CD14-positive monocyte (primary cell): ENCODE measurements at places on chromosomes 2 and 18. TPM values are rescaled to one million over a fixed set of nuclear protein-coding genes. Genes with fewer than 3 reads are reported as not detected.

The SKA1 gene
- 0.17 TPM for polyA plus RNA-seq

DNA sequence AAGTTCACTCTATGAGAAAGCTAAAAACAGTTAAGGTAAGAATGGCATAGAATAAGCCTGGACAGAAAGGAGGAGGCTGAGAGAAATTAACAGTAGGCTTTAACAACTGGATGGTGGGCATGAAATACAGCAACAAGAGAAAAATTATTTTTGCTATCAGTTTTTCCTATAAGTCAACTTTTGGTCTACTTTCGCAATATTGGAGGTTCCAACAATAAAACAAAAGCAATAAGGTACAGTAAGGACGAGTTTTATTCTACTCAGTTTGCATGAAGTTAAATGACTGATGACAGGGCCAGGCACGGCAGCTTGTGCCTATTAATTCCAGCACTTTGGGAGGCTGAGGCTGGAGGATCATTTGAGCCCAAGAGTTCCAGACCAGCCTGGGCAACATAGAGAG lies 17.3 kb downstream of the RAB1A start:
- H3K27me3 ChIP-seq: no peaks in the 10 kb centered on the region
- peaks cover 4% of the 10 kb centered on the region for H3K36me3 ChIP-seq
- peak overlapping the region; percentile 44 for H3K27ac ChIP-seq

DNA sequence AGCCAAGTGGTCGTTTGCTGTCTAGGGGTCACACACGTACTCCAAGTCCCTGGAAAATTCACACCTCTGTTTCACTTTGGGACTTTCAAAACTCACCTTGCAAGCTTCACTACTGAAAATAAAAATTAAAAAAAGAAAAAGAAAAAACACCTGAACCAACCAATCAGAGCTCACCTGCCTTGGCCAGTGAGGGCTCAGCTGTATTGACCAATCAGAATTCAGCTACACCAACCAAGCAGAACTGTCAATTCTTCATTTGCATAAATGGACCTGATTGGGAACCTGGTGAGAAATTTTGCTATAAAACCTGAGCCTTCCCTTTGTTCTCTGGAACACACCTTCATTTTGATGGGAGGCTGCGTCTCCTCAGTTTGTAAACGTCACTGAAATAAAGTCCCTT lies 176.4 kb downstream of the TTC32 start:
- no peaks in the 10 kb centered on the region for H3K36me3 ChIP-seq
- no peaks in the 10 kb centered on the region for H3K27me3 ChIP-seq
- H3K27ac ChIP-seq: no peak overlapping the region
- no peak overlapping the region for H3K4me3 ChIP-seq
- H3K4me1 ChIP-seq: no peaks in the 10 kb centered on the region

The RND3 gene
- polyA plus RNA-seq: not detected

DNA sequence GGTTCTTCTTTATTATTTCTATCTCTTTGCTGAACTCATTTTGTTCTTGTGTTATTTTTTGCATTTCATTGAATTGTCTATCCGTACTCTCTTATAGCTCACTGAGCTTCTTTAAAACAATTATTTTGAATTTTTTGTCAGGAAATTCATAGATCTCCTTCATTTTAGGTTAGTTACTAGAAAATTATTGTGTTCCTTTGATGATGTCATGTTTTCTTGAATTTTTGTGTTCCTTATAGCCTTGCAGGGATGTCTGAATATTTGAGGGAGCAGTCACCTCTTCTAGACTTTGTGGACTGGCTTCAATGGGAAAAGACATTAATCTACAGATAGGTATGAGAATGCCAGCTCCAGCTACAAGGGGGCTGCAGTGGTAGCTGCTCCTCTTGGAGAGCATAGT lies 20.7 kb upstream of the OSBPL6 start:
- H3K4me1 ChIP-seq: no peaks in the 10 kb centered on the region
- no peak overlapping the region for H3K27ac ChIP-seq
- no peaks in the 10 kb centered on the region for H3K27me3 ChIP-seq
- H3K4me3 ChIP-seq: no peak overlapping the region
- no peaks in the 10 kb centered on the region for H3K36me3 ChIP-seq

DNA sequence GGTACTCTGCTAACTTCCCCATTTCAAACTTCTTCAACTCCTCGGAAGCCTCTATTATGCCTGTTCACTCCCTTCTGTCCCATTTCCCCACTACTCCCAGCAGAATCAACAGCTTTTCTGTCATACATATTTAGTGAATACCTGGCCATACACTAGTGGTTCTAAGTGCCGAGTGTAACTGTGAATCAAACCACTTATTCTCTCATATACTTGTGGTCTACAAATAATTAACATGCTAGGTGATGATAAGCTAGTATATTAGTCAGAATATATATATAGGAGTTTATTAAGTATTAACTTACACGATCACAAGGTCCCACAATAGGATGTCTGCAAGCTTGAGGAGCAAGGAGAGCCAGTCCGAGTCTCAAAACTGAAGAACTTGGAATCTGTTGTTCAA lies 150.7 kb downstream of the CCDC102B start:
- H3K27me3 ChIP-seq: no peaks in the 10 kb centered on the region
- H3K4me1 ChIP-seq: no peaks in the 10 kb centered on the region
- DNase-seq: no peak
- no peak overlapping the region for H3K4me3 ChIP-seq

DNA sequence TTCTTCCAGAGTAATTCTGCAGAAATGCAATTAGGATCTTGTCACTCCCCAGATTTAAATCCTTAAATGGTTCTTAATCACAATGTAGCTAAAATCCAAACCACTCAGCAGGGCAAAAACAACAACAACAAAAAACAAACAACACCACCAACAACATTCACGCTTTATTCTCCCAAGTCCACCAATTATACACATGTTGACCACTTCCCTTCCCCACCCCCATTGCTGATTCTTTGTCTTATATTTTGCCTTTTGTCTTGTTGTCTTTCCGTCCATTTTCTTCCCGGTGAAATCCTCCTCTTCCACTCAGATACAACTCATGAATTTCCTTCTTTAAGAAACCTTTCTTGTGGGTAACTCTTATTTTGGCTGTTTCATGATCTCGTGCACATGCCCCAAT lies 902.8 kb downstream of the EPHA4 start:
- no peaks in the 10 kb centered on the region for H3K27me3 ChIP-seq
- no peak for DNase-seq
- H3K36me3 ChIP-seq: no peaks in the 10 kb centered on the region
- H3K4me1 ChIP-seq: no peaks in the 10 kb centered on the region
- H3K4me3 ChIP-seq: no peak overlapping the region

The CLIP4 gene
- polyA plus RNA-seq: 19.6 TPM

DNA sequence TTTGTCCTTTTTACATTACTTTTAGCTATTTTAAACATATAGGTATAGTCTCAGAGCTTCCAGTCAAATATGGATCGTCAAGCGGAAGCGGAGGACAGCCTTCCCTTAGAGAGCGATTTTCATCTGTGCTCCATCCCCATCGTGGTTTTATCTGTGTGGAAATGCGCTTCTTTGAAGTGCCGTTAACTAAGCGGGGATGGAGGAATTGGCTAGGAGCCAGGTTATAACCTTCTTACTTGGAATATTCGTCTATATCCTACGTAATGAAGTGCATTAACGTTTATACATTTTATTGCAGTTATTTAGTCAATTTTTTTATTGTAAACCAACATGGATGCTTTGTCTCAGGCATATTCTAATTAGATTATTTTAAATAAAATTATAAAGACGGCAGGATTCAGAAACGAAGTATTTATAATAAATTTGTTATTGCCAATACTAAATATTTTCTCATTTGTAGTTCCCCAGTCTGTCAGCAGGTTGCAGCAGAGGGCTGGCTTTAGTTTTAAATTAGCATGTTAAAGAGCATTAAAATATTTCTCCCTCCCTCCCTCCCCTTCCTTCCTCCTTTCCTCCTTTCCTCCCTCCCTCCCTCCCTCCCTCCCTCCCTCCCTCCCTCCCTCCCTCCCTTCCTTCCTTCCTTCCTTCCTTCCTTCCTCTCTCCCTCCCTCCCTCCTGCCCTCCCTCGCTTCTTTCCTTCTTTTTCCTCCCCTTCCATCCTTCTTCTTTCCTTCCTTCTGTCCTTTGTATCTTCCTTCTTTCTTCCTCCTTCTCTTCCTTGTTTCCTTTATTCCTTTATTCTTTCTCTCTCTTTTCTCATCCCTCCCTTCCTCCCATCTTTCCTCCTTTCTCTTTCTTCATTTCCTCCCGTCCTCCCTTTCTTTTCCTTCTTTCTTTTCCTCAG lies 80.6 kb upstream of the DOCK10 start:
- no peaks in the 10 kb centered on the region for H3K36me3 ChIP-seq
- H3K4me3 ChIP-seq: no peak overlapping the region
- no peaks in the 10 kb centered on the region for H3K27me3 ChIP-seq
- no peak for DNase-seq
- no peaks in the 10 kb centered on the region for H3K4me1 ChIP-seq
- no peak overlapping the region for H3K27ac ChIP-seq

The RBKS gene
- polyA plus RNA-seq: 3.9 TPM

GRCh38 chr2:120485096-120485495 lies 139.2 kb downstream of the INHBB start:
- no peaks in the 10 kb centered on the region for H3K27me3 ChIP-seq
- H3K27ac ChIP-seq: no peak overlapping the region
- H3K36me3 ChIP-seq: no peaks in the 10 kb centered on the region
- no peaks in the 10 kb centered on the region for H3K4me1 ChIP-seq
- H3K4me3 ChIP-seq: no peak overlapping the region

The ATP6V1C2 gene
- not detected for polyA plus RNA-seq

- DNase-seq: no peak
- H3K27me3 ChIP-seq: no peaks in the 10 kb centered on the region
- H3K4me3 ChIP-seq: no peak overlapping the region
- H3K27ac ChIP-seq: no peak overlapping the region
Measured at GRCh38 chr2:204175552-204176271, 239.1 kb downstream of the ICOS start.

DNA sequence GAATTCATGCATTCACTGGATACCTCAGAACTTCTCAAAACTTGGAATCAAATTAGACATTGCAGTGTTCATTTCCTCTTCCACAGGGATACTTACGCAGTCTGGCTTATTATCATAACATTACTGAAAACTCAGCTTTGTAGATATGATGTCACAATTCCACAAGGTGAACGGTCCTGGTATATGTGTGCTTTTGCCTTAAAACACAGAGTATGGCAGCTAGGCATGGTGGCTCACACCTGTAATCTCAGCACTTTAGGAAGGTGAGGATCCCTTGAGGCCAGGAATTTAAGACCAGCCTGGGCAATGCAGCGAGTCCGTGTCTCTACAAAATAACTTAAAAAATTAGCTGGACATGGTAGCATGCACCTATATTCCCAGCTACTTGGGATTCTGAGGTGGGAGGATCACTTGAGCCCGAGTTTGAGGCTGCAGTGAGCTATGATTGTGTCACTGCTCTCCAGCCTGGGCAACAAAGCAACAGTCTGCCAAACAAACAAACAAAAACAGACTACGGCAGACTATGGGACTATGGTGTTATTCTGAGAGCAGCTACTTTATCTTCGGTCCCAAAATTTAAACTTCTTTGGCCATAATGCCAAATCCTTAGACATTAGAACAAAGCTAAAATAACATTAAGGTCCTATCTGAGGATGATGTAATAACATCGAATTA lies 1191.9 kb upstream of the SLC39A10 start:
- no peaks in the 10 kb centered on the region for H3K36me3 ChIP-seq
- H3K4me1 ChIP-seq: no peaks in the 10 kb centered on the region
- DNase-seq: no peak

DNA sequence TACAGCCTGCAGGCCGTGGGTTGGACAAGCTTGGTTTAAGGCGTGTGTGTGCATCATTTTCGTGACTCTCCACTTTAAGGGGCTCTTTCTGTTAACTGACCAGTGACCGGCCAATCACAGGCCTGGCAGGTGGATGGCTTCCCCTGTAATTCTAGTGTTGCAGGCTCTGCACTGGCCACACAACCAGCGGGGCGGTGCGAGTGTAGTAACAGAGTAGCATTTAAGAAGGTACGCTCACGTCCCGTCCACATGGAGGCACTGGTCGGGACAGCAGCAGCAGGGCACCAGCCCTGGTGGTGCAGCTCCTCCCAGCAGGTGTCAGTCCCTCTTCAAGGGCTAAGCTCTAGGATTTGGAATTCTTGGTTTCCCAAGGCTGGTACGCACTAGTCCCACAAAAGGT lies 8.0 kb upstream of the ANO7 start:
- no peak for DNase-seq
- no peaks in the 10 kb centered on the region for H3K4me1 ChIP-seq
- H3K4me3 ChIP-seq: no peak overlapping the region
- no peaks in the 10 kb centered on the region for H3K27me3 ChIP-seq

- H3K27ac ChIP-seq: no peak overlapping the region
- peaks cover 34% of the 10 kb centered on the region for H3K36me3 ChIP-seq
- H3K4me3 ChIP-seq: no peak overlapping the region
- H3K27me3 ChIP-seq: no peaks in the 10 kb centered on the region
Measured at GRCh38 chr18:79208906-79209305, 139.7 kb downstream of the ATP9B start.

DNA sequence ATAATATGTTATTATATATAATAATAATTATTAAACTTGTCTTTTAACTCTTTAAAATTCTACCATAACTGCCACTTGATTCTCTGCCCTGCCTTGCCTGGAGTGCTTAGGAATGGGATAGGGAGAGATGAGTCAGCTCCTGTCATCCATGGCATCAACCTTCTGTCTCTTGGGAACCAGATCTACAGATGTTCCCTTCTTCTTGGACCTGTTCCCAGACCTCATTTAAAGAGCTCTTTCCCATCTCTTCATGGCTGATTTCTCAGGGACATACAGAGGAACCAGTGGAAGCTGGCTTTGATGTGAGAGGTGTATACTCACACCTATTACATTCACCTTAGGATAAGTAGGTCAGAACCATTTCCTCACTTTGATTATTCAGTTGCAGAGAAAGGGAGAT lies 155.3 kb upstream of the MYO3B start:
- no peak for DNase-seq
- H3K4me1 ChIP-seq: no peaks in the 10 kb centered on the region
- H3K4me3 ChIP-seq: no peak overlapping the region
- no peaks in the 10 kb centered on the region for H3K27me3 ChIP-seq
- H3K27ac ChIP-seq: no peak overlapping the region
- peaks cover 4% of the 10 kb centered on the region for H3K36me3 ChIP-seq

GRCh38 chr18:28284132-28284531 lies 107.2 kb upstream of the CDH2 start:
- no peak overlapping the region for H3K27ac ChIP-seq
- H3K27me3 ChIP-seq: no peaks in the 10 kb centered on the region
- H3K36me3 ChIP-seq: no peaks in the 10 kb centered on the region
- H3K4me3 ChIP-seq: no peak overlapping the region

- no peaks in the 10 kb centered on the region for H3K27me3 ChIP-seq
- DNase-seq: peak; percentile 55
- no peak overlapping the region for H3K27ac ChIP-seq
- H3K36me3 ChIP-seq: no peaks in the 10 kb centered on the region
Measured at GRCh38 chr2:172375251-172375650, 52.1 kb upstream of the ITGA6 start.
